Myocyte (in vitro differentiated cells): ENCODE measurements at places on chromosomes 11 and 22. TPM values are rescaled to one million over a fixed set of nuclear protein-coding genes. Genes with fewer than 3 reads are reported as not detected.

- no peak for DNase-seq
Measured at GRCh38 chr11:59879567-59879966, 985 bp downstream of the OOSP3 start.

DNA sequence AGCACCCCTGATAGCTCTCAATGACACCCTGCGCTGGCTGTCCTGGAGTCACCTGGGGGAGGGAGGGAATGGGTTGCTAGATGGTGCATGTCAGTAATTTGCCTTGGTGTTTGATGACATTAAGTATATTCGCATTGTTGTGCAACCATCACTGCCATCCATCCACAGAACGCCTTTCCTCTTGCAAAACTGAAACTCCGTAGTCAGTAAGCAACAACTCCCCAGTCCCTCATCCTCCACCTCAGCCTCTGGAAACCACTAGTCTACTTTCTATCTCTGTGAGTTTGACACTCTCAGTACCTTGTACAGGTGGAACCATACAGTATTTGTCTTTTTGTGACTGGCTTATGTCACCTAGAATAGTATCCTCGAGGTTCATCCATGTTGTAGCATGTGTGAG lies 62.6 kb downstream of the PKNOX2 start:
- DNase-seq, result no peak

Gene HOATZ
- not detected in 2 replicates for total RNA-seq

Gene MIOX
- total RNA-seq, result not detected in 2 replicates

DNA sequence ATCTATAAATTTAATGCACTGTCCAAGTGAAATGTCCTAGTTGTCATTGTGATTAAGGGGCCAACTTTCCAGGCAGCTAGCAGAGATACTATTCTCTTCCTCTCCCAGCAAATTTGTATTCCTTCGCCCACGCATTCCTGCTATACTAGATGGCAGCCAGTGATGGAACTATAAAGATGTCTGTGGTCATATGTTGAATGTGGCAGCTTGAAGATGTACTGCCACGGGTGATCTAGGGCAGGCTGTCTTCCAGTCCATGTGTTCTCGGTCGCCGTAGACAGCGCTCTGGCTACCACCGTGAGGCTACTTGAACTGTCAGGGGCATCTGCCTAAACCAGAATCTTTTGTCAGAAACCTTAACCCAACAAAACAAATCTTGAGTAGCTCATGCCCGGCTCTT lies 8.3 kb upstream of the SIDT2 start:
- no peak for DNase-seq
